ENCODE measurements at places on chromosomes 5 and 9.

- DNase-seq, result no peak
Measured at GRCh38 chr5:88140396-88140855, 128.2 kb downstream of the TMEM161B start.

DNA sequence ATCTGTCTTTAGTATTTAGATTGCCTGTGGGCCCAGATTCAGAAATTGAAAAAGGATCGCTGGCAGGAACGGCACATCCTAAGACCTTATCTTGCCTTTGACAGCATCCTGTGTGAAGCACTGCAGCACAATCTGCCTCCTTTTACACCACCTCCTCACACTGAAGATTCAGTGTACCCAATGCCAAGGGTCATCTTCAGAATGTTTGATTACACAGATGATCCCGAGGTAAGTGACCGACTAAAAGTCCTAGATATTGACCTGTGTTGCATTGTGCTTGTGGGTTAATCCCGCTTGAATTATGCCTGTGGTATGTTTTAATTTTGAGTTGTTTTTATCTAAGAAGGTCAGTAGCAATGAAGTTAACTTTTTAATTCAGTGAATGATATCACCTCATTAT, 14.4 kb downstream of the NCBP1 start:
- no peak for DNase-seq

DNA sequence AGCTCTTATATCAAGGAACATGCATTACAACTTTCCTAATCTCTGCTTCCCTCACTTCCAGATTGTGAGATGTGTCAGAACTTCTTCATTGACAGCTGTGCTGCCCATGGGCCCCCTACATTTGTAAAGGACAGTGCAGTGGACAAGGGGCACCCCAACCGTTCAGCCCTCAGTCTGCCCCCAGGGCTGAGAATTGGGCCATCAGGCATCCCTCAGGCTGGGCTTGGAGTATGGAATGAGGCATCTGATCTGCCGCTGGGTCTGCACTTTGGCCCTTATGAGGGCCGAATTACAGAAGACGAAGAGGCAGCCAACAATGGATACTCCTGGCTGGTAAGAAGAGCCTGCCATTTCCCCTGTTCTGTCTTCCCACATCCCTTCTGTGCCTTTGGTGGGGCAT, 15.1 kb downstream of the PRDM9 start:
- no peak for DNase-seq

- no peak for DNase-seq
Measured at GRCh38 chr5:73213566-73213998, 40.6 kb downstream of the TMEM174 start.

DNA sequence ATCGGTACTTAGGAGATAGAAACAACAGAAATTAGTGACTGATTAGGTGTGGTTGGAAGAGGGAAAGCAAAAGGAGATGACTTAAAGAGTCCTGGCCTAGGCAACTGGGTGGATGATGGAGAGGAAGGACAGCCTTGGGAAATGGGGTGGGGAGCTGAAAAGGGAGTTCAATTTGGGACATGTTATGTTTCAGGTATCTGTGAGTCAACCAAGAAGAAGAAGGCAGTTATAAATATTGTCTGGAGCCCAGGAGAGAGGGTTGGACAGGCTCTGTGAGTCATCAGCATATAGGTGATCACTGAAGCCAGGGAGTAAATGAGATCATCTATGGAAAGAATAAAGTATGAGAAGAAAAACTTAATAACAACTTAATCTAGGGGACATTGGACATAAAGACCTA, 357.7 kb downstream of the NPR3 start:
- DNase-seq, result no peak

DNA sequence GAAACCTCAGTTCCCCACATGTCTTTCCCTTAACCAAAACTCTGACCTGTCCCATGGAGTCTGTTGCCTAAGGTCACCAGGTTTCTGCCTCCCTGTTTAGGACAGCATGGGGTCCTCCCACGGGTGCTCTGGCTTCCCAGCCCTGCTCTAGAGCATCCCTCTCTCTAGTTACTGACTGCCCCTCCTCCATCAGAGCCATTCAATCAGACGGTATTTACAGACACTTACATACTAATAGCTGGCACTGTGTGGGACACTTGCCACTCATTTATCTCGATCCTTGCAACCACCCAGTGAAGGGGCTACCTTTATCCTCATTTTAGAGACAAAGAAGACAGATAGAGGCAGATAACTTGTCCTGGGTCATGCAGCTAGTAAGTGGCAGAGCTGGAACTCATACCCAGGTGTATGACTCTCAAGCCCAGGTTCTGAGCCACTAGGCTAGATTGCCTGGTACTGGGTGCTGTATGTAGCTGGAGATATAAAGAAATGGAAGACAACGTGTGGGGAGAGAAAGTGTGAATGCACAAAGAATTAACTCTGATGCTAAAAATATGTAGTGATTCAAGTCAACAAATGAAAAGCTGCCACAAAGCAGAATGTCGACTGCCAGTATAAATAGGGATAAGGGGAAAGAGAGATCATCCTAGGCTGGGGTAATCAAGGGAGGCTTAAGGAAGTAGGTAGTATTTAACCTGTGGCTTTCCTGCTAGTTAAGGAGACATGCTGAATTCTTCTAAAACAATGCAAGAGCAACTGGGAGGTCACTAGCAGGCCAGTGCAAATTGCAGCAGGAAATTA, 52.5 kb upstream of the PDE8B start:
- DNase-seq, result no peak

- no peak for DNase-seq
Measured at GRCh38 chr9:134056483-134057306, 11.1 kb downstream of the BRD3 start.

DNA sequence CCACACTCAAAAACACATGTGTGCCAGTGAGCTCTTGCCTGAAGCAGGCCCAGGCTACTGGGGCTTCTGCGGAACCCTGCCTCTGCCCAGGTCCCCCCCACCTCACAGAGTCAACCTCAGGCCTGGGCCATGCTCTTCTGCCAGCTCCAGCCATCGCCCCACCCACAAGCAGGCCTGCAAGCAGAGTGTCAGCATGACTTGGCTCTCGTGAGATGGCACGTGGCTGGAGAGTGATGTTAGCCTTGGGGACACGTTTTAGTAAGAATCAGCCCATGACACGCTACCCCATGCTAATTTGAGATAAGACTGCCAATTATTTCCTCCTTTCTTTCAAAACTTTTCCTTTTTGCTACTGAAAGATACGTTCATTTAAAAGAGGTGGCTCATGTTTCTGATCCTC, 351.7 kb downstream of the IRX2 start:
- DNase-seq, result no peak

DNA sequence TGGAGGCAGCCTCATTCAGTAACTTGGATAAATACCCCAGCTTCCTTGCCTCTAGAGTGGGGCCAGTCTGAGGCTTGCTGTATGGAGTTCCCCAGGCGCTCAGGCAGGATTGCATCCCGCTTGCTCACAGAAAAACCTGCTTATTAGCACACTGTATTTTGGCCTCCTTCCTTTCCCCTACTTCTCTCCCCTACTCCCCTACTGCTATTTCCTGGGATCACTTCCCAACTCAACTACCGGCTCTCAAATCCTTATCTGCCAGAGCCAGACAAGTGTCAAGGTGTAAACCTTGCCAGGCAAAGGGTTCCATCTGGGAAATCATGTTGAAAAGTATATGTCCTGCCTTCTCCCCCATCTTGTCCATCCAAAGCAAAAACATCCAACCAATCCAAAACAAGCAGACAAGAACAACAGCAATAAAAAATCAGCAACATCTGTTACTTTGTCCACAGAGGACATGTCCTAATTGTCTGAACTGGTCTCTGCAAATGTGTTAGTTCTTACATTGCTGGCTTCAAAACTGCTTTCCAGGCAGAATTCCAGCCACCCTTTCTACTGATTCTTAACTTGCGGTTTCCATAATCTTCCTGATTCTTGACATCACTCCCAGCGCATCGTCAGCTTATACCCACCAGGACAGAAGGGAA, 164.1 kb upstream of the SEMA6A start:
- DNase-seq, result no peak

- DNase-seq, result peak; percentile 36
Measured at GRCh38 chr5:135440916-135441315, 6.2 kb downstream of the DCANP1 start.

DNA sequence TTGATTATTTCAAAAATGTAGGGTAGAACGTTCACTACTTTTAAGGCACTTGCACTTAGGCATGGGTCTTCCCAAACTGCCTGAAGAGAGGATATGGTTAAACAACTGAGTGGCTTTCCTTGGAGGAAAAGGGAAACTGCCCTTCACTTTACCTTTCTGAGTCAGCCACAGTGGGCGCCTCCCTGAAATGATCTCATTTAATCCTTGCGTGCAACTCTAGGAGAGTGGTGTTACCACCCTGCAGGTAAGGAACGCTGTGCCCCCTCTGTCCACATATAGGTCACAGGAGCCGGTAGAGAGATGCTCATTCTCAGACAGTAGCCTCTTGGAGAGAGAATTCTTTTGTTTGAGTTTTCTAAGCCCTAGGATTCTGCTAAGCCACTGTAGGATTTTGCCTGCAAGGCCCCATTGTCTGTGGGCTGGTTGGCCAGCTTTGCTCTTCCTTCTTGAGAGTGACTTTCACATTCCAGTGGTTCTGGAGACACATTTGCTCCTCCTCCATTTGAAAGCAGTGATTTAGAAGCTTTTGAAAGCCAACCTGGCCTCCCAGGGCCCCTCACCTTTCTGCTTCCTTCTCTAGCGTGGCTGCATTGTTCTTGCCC, 110.3 kb upstream of the CTSL start:
- no peak for DNase-seq

DNA sequence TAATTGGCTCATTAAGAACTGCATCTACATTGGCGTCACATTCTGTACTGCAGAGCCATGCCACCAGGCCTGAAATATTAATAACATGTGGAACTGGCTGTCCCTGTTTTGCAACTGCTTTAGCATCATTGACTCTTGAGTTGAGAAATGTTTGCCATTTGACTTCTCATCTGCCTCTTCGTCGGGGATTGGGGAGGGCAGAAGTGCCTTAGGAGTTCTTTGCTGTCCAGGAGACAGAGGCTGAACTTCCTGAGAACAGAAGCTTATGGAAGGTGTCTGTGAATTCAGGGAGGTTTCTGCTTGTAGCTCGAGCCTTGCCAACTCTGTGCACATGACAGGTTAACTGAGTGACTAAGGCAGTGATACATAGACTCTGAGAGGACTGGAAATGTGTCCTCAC, 265.0 kb downstream of the KIF4B start:
- no peak for DNase-seq

DNA sequence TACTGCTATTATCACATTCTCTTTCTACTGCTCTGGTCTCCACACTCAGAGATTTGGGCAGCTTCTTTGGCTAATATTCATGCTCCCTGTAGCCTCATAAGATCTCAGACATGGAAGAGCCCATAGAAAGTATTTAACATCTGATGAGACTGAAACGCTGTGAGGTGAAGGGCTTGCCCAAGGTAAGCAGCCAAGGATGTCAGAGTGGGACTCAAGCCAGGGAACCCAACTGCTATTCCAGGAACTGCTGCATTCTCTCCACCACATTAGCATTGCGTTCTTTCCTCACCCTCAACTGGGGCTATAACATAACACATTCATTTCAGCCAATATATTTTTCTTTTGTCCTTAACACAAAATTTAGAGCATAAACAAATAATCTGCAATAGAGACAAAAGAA, 3.8 kb downstream of the ADRB2 start:
- no peak for DNase-seq

DNA sequence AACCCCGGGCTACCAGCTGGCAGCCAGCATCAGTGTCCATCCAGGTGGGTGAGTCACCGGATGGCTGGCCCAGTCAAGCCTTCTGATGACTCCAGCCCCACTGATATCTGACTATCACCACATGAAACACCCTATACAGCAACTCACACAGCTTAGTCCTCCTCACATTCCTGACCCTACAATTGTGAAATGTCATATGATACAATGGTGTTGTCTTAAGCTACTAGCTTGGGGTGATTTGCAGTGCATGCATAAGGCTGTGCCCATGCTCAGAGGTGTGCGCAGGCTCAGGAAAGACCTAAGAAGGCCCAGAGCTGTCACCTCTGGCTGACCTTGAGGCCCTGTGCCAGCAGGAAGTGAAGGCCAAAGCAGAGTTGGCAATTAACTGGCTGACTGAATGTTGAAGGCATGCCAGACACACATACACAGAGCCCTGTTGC, 21.5 kb upstream of the SEMA4D start:
- DNase-seq, result no peak

DNA sequence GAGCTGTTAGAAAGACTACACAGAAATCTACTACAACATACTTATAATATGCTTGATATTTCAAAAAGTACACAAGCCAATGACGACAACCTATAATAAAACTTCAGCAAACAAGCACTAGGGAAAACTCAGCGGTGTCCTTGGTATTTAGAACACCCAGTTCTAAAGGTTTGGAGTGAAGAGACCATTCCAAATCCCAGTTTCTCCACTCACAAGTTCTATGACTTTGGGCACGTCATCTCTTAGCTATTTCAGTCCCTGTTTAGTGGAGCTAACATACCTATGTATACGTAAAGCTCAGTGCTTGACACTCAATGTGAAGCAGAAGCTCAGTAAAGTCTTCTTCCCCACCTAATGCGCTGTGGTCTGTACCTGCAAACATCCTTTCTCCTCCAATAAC, 52.8 kb downstream of the MLLT3 start:
- no peak for DNase-seq

DNA sequence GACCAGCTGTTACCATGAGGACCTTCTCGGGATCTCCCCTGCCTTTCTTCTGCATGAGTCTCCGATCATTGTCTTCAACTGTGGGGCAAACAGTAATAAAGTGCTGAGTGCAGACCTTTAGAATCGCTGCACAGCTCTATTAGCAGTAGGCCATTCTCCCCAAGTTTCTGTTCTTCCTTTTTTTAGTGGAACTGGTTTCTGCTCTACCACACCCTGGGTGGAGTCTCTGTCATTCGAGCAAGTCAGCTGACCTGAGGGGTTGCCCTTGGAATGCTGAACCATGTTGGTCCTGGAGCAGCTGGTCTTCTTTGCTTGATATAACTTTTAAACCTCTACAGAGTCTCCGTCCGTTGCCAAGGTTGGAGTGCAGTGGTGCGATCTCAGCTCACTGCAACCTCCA, 33.4 kb upstream of the GNPDA1 start:
- no peak for DNase-seq

DNA sequence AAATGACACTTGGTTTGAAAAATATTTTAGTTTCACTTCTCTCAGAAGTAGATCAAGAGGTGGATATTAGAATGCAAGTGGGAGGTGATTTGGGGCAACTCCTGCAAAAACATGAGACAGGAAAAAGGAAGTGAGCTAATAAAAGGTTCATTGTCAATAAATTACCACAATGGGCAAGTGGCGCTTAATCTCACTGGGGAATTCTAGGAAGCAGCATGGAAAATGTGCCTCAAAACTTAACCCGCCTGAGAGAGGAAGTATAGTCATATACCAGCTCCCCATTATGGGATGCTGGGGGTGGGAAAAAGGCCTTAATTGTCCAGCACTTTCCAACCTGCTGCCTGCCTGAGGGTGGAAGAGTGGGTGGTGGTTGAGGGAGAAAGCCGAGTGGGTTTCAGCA, 204.1 kb downstream of the ELAVL2 start:
- DNase-seq, result no peak

GRCh38 chr9:4923580-4924544, 61.2 kb upstream of the JAK2 start:
- no peak for DNase-seq

GRCh38 chr5:126542441-126542840, 52.6 kb downstream of the ALDH7A1 start:
- DNase-seq, result no peak

GRCh38 chr5:115096034-115096769, 73.5 kb downstream of the TRIM36 start:
- DNase-seq, result no peak

- no peak for DNase-seq
Measured at GRCh38 chr9:72476100-72476499, 45.3 kb upstream of the TMC1 start.

GRCh38 chr5:55096861-55097260, 5.6 kb upstream of the GZMA start:
- no peak for DNase-seq

GRCh38 chr5:137699336-137700281, 36.3 kb downstream of the KLHL3 start:
- no peak for DNase-seq

Measured in type B pancreatic cell (in vitro differentiated cells).